ENCODE measurements at places on chromosomes 3 and 15.

- DNase-seq, result no peak
Measured at GRCh38 chr15:86316726-86317383, 237.2 kb downstream of the AGBL1 start.

- no peak for DNase-seq
Measured at GRCh38 chr3:11536132-11536935, 107.4 kb downstream of the VGLL4 start.

- no peak for DNase-seq
Measured at GRCh38 chr15:77717333-77717990, 84.8 kb upstream of the LINGO1 start.

- DNase-seq, result no peak
Measured at GRCh38 chr15:81002009-81002330, 1.2 kb downstream of the TLNRD1 start.

DNA sequence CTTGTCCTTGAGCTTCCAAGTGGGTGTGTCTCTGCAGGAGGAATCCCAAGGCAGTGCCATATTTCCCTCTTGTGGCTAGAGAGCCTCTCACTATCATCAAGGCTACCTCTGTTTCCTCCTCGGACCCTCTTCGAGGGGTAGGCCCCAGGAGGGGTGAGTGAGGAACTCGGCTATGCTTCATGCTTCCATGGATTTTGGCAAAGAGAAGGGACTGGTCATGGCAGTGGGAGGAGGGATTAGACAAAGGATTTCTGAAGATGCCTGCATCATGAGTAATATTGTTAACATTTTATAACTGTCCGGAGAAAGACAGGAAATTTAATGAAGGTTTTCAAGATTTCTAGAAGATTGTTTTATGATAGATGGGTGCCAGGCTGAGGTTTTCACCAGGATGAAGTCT, 241.5 kb downstream of the CLSTN2 start:
- no peak for DNase-seq

DNA sequence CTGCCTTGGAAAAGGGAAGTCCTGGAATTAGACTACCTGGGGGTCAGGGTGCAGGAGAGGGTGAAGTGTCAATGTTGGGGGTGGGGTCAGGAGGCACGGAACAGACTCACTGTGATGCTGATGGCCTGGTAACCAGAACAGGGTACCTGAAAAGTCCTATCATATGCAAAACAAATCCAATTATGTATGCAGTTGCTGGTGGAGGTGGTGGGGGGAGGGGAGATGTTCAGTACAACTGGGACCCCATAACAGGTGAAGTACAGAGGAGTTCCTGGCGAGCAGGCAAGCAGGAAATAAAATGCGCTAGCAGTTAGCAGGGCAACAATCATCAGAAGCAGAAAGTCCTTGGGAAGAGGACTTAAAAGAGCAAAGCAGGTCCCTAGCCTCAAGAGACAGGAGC, 4.2 kb upstream of the KATNBL1 start:
- DNase-seq, result no peak

- DNase-seq, result no peak
Measured at GRCh38 chr3:152362086-152362485, 93.4 kb downstream of the MBNL1 start.

- no peak for DNase-seq
Measured at GRCh38 chr3:59424268-59425010, 374.6 kb upstream of the CFAP20DC start.

- no peak for DNase-seq
Measured at GRCh38 chr3:99176169-99176964, 274.9 kb upstream of the DCBLD2 start.

GRCh38 chr15:99717161-99718009, 15.9 kb downstream of the LYSMD4 start:
- no peak for DNase-seq

DNA sequence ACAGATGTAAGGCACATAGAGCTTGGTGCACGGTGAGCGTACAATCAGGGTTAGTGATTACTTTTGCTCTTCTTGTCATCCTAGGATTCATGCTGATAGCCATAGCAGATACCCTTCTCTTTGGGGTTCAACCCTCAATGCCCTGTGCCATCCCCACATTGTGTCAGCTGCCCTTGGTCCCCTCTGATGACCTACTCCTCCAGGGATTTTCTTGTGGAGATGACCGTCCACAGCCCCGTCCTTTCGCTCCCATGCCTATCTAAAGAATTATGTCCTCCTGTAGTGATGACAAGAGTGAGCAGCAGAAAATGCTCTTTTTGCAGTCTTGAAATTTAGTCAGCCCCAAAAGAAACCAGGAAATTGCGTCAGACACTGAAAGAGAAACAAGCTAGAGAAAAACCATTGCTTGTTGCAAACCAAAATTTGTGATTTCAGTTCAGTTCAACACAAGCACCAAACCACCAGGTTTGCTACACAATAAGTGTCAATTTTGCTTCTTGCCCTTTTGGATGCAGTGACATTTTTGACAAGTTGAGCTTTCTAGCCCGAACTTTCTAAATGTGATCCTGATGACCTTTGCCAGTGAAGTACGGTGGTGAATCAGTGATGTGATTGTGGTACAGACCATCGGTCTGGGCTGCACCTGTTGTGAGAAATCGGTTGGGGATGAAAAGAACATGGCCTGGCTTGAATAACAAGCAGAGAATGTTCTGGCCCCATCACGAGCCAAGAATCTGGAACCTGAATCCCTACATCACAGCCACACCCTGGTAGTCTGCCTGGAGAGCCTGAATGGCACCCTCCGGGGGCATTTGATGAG, 41.3 kb downstream of the CMTM7 start:
- DNase-seq, result no peak

- DNase-seq, result no peak
Measured at GRCh38 chr3:62098646-62099365, 274.5 kb downstream of the FEZF2 start.

DNA sequence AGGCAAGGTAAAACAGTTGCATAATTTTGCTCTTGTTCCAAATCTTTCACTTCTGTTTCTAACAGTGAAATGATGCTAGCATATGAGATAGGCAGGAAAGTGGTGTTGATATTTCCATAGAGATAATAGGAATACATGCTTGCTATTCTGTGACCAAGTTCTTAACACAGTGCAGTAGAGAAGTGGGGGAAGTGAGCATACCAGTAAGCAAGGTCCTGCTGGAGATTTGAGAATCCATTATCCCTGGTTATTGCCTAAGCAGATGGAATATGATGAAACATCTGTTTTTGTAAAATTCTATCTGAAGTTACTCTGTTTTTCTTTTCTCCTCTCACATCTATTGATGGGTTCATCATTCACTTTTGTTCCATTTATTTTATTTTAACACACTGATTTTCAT, 28.7 kb downstream of the USP8 start:
- DNase-seq, result no peak

DNA sequence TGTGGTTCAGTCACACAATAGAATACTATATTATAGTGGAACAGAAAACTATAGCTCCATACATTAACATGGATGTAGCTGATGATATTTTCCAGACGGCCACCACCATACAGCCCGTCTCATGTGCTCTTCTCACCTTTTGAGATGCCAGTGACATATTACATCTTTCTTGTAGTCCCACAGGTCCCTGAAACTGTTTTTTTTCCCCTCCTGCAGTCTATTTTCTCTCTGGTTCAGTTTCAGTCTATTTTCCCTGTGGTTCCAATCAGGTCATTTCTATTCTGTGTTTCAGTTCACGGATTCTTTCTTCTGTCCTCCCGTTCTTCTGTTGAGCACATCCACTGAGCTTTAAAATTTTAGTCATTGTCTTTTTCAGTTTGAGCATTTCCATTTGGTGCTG, 72.2 kb downstream of the PPCDC start:
- DNase-seq, result no peak

GRCh38 chr3:169699536-169700050, 36.1 kb upstream of the MECOM start:
- no peak for DNase-seq

DNA sequence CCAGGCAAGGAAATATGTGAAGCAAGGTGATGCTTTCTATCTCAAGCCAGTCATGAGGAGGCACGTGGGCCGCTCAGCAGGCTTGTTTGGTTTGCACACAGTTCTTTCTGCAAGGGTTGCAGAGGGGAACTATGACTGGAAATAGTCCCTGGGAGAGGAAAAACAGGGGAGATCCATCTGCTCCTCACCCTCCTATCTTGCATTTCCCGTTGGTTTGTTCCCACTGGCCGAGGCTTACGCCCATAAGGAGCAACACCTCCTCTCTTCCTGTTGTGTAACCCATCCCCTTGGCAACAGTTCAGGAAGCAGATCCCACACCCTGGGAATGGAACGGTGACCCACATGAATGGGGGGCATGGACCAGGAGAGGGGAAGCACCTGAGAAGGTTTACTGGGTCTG, 72.1 kb upstream of the MAGI1 start:
- no peak for DNase-seq

- no peak for DNase-seq
Measured at GRCh38 chr15:41429003-41429890, 12.4 kb downstream of the RTF1 start.

- DNase-seq, result no peak
Measured at GRCh38 chr15:100686725-100687473, 84.5 kb downstream of the ASB7 start.

DNA sequence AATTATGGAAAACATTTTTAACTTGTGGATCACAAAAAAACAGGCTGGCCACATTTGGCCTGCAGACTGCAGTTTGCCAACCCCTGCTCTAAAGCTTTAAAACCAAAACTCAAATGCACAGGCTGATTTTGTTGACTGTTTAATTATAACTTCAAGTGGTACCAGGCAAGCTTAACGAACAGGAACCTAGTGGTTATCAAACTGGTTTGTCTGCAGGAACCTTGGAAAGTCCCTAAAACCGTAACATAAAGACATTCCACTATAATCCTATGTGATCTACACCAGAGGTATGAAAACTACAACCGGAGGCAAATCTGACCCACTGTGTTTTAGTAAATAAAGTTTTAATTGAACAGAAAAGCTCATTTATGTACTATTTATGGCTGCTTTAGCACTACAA, 52.4 kb downstream of the TBL1XR1 start:
- DNase-seq, result no peak

- DNase-seq, result no peak
Measured at GRCh38 chr15:49876401-49877038, 242.5 kb downstream of the ATP8B4 start.

- no peak for DNase-seq
Measured at GRCh38 chr3:32292085-32292796, 53.8 kb downstream of the CMTM8 start.

- no peak for DNase-seq
Measured at GRCh38 chr3:138135146-138135832, 3.1 kb upstream of the A4GNT start.
